ENCODE measurements at places on chromosomes 7 and 10.
A peak's percentile ranks its signal among the peaks of the same experiment; 100 is the strongest.

- no peaks in the 10 kb centered on the region for H3K36me3 ChIP-seq
- no peak for DNase-seq
- H3K27ac ChIP-seq: no peak overlapping the region
- peaks cover 9% of the 10 kb centered on the region for H3K27me3 ChIP-seq
- no peak overlapping the region for H3K4me3 ChIP-seq
- peaks cover 3% of the 10 kb centered on the region for H3K4me1 ChIP-seq
Measured at GRCh38 chr10:33927347-33927746, 592.9 kb upstream of the NRP1 start.

- peaks cover 9% of the 10 kb centered on the region for H3K4me1 ChIP-seq
- peaks cover 3% of the 10 kb centered on the region for H3K36me3 ChIP-seq
- peaks cover 23% of the 10 kb centered on the region for H3K27me3 ChIP-seq
- DNase-seq: no peak
- no peak overlapping the region for H3K4me3 ChIP-seq
Measured at GRCh38 chr10:104300002-104300735, 31.2 kb downstream of the GSTO2 start.

DNA sequence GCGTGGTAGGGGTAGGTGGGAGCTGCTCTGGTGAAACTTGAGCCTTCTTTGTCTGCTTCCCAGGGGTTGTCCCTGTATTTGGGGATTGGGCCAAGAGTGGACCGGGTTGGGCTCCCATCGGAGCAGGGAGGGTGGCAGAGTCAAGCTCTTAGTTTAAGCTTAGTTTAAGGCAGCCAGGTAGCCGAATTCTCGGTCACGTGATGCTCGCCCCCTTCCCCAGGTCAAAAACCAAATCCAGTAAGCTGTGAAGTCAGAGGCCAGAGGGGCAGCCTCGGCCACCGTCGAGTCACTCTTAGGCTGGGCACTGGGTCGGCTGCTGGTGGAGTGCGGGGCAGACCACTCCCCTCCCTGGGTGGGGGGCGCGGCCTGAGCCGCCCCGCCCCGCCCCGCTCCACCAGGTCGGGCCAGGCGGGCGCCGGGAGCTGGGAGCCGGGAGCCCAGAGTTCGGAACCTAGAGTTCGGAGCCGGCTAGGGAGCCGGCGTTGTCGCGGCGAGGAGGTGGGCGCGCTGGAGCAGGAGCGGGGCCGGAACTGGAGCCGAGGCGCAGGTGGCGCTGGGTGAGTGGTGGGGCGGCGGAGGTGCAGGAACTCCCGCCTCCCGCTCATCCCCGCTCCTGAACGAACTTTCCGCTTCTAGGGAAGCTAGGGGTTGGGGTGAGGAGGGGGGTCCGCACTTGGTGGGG is 2.8 kb upstream of the LZTS2 start:
- peak overlapping the region; percentile 99 for H3K4me3 ChIP-seq
- DNase-seq: peak; percentile 53
- H3K4me1 ChIP-seq: peaks cover 29% of the 10 kb centered on the region
- peaks cover 10% of the 10 kb centered on the region for H3K36me3 ChIP-seq
- H3K27me3 ChIP-seq: no peaks in the 10 kb centered on the region
- peak overlapping the region; percentile 95 for H3K27ac ChIP-seq

GRCh38 chr10:69327463-69328379 is 49.4 kb downstream of the HK1 start:
- no peaks in the 10 kb centered on the region for H3K36me3 ChIP-seq
- peak overlapping the region; percentile 94 for H3K27ac ChIP-seq

- H3K4me1 ChIP-seq: no peaks in the 10 kb centered on the region
- H3K36me3 ChIP-seq: no peaks in the 10 kb centered on the region
- H3K27ac ChIP-seq: no peak overlapping the region
- DNase-seq: no peak
- no peaks in the 10 kb centered on the region for H3K27me3 ChIP-seq
- no peak overlapping the region for H3K4me3 ChIP-seq
Measured at GRCh38 chr10:66277481-66277880, 648.4 kb upstream of the LRRTM3 start.

- H3K27me3 ChIP-seq: no peaks in the 10 kb centered on the region
- no peak for DNase-seq
- peaks cover 10% of the 10 kb centered on the region for H3K4me1 ChIP-seq
- no peak overlapping the region for H3K4me3 ChIP-seq
- H3K27ac ChIP-seq: peak overlapping the region; percentile 41
- H3K36me3 ChIP-seq: no peaks in the 10 kb centered on the region
Measured at GRCh38 chr7:2608921-2609411, 22.8 kb upstream of the TTYH3 start.

GRCh38 chr10:74981831-74982633 is 129.4 kb upstream of the SAMD8 start:
- H3K27me3 ChIP-seq: no peaks in the 10 kb centered on the region
- no peak overlapping the region for H3K4me3 ChIP-seq
- no peak for DNase-seq

- no peak for DNase-seq
- no peak overlapping the region for H3K27ac ChIP-seq
- H3K4me1 ChIP-seq: no peaks in the 10 kb centered on the region
- no peaks in the 10 kb centered on the region for H3K27me3 ChIP-seq
- no peaks in the 10 kb centered on the region for H3K36me3 ChIP-seq
Measured at GRCh38 chr7:47040795-47041347, 541.0 kb downstream of the TNS3 start.

DNA sequence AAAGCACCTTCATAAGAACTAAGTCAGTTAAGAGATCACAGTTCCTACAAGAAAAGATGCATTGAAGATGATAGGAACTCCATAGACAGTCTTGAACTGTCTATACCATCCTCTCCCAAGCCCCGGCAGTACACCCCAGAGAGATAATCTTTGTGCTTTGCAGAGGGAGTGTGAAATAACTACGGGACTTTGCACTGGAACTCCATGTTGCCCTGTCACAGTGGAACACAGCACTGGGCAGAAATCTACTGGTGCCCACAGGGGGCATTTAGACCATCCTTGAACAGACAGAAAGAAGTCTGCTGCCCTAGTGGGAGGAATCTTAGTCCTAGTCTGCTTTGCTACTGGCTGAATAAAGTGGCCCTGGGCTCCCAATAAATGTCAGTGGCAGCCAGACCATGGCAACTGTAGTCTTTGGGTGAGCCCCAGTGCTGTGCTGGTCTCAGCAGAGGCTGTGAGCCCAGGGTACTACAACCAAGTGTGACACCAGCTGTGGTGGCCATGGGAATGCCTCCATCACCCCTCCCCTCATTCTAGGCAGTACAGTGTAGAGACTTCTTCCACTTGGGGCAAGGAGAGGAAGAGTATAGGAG is 107.7 kb upstream of the TMEM168 start:
- no peak for DNase-seq
- peaks cover 10% of the 10 kb centered on the region for H3K4me1 ChIP-seq
- H3K4me3 ChIP-seq: no peak overlapping the region
- H3K27me3 ChIP-seq: no peaks in the 10 kb centered on the region

DNA sequence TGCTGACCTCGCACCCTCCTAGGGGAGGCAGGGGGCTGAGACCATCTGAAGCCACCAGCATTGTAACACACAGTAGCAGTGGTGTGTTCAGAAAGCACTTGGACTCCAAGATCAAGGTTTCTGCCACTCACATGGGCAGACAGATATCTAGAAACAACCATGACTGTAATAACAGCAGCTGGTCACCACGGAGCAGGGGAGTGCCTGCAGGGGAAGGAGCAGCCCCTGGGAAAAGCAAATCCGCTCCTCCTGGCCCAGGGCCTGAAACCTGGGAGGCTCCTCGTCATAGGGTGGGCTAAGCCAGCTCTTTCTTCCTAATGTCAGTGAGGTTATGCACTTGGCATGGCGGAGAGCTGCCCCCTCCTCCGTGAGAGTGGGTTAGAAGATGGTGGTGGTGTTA is 118.4 kb upstream of the INSYN2A start:
- H3K4me3 ChIP-seq: no peak overlapping the region
- H3K27me3 ChIP-seq: peaks cover 23% of the 10 kb centered on the region
- no peaks in the 10 kb centered on the region for H3K4me1 ChIP-seq
- H3K27ac ChIP-seq: no peak overlapping the region
- H3K36me3 ChIP-seq: no peaks in the 10 kb centered on the region

DNA sequence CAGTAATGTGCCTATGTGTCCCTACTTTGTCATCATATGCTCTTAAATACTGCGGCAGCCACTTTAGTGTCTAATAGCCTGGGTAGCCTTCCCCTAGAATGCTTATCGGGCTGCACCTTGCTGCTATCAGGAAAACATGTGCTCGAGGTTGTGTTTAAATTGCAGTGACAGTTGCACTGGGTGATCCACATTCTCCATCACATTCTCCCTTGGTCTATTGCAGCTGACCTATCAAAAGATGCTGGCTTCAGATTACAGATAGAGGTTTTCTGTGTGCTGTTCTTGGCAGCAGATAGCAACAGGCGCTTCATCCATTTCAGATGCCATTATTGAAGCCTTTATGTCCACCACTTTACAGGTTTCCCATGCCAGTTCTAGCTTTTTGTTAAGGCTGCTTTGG is 130.1 kb upstream of the MDFIC start:
- peaks cover 2% of the 10 kb centered on the region for H3K36me3 ChIP-seq
- H3K27ac ChIP-seq: no peak overlapping the region
- peaks cover 13% of the 10 kb centered on the region for H3K27me3 ChIP-seq
- H3K4me3 ChIP-seq: no peak overlapping the region
- DNase-seq: no peak

- DNase-seq: no peak
- H3K27ac ChIP-seq: no peak overlapping the region
- peaks cover 2% of the 10 kb centered on the region for H3K36me3 ChIP-seq
- H3K4me3 ChIP-seq: no peak overlapping the region
- H3K27me3 ChIP-seq: no peaks in the 10 kb centered on the region
Measured at GRCh38 chr7:132544999-132545398, 31.3 kb downstream of the PLXNA4 start.

DNA sequence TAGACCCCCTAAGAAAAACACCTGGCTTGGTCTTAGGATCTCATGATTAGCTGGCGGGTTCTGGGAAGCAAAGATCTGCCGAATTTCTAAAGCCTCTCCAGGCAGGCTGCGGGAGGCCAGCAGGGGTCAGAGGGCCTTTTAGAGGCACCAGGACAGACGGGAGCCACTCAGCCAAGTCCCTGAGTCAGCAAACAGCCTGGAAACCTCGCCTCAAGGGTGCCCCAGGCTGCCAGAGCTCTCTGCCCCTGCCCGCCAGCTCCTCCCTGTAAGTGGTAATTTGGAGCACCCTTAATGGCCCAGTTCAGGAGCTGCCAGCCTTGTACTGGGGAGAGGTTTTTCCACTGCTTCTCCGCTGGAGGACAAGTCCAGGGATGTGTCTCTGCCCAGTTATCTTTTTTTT is 88.7 kb downstream of the HIP1 start:
- no peak overlapping the region for H3K4me3 ChIP-seq
- H3K27ac ChIP-seq: no peak overlapping the region
- H3K36me3 ChIP-seq: no peaks in the 10 kb centered on the region
- DNase-seq: no peak
- H3K27me3 ChIP-seq: no peaks in the 10 kb centered on the region
- H3K4me1 ChIP-seq: no peaks in the 10 kb centered on the region

- no peaks in the 10 kb centered on the region for H3K4me1 ChIP-seq
- no peak overlapping the region for H3K4me3 ChIP-seq
Measured at GRCh38 chr10:34373211-34373610, 441.9 kb downstream of the PARD3 start.

DNA sequence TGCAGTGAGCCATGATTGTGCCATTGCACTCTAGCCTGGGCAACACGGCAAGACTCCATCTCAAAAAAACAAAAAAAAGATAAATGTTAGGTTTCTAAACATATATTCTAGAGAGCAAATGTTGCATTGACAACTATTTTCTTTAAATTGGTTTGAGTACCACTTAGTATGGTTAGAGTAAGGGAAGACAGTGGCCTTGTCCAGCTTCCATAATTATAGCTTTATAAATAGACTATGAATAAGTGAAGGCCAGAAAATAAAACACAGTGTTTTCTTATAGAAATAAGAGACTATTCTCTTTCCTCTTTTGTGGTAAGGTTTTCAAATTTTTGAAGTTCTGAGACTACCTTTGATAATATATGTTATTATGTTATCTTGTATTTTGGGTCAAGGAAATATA is 50.5 kb downstream of the EXOC4 start:
- H3K27ac ChIP-seq: no peak overlapping the region
- no peak for DNase-seq
- H3K4me3 ChIP-seq: no peak overlapping the region

DNA sequence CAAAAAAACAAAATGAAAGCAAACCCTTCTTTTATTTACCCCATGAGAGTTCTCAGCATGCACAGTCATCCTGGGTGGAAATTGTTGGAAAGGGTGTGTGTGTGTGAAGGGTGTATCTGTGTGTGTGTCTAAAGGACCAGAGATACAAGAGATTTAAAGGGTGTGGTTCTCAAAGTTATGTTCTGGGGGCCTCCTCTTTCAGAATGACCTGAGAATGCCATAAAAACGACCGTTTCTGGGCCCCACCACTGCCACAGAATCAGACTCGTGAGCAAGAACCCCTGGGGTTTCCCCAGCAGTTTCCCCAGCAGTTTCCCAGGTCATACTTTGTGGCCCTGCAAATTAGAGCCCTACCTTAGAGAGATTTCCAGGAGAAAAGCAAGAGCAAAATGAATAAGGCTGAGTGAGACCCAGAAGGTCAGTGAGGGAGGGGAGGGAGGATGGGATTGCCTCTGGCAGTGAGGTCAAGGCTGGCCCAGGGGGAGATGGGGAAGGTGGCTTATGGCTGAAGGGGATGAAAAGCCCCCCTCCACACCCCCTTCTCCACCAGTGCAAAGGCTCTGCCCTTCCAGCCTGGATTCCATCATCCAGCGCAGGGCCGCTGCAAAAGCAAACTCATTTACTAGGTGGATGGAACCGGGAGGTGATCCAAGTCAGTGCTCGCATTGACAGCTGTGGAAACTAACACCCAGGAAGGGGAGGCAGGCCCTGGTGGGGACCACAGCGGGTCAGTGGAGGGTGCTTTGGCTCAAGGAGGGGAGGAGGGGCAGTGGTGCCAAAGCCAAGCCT is 10.2 kb downstream of the PYROXD2 start:
- H3K4me1 ChIP-seq: peaks cover 7% of the 10 kb centered on the region
- no peak for DNase-seq
- H3K27me3 ChIP-seq: no peaks in the 10 kb centered on the region
- peaks cover 7% of the 10 kb centered on the region for H3K36me3 ChIP-seq

GRCh38 chr10:119762805-119763798 is 37.3 kb downstream of the INPP5F start:
- H3K27me3 ChIP-seq: no peaks in the 10 kb centered on the region
- DNase-seq: no peak
- no peak overlapping the region for H3K4me3 ChIP-seq
- peaks cover 3% of the 10 kb centered on the region for H3K36me3 ChIP-seq
- H3K4me1 ChIP-seq: peaks cover 15% of the 10 kb centered on the region

DNA sequence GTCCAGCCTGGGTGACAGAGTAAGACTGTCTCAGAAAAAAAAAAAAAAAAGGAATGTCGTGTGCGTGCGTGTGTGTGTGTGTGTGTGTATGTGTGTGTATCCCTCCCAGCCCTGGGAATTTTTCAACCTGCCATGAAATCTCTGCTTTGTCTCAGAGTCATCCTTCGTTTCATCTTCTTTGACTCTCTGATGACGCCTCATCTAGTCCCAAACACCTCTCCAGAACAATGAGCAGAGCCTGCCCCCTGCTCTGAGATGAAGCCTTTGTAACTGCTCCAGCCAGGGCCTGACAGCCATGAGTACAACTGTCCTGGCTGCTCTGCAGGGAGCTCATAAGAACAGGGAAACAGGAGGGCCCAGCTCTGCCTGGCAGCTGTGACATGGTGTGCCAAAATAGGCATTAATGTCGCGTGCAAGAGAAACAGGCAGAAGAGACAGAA is 149.5 kb downstream of the FAM107B start:
- H3K36me3 ChIP-seq: no peaks in the 10 kb centered on the region
- peak overlapping the region; percentile 66 for H3K27ac ChIP-seq
- DNase-seq: no peak
- H3K4me1 ChIP-seq: peaks cover 7% of the 10 kb centered on the region

GRCh38 chr7:91379236-91379635 is 115.0 kb downstream of the FZD1 start:
- no peak overlapping the region for H3K27ac ChIP-seq
- no peaks in the 10 kb centered on the region for H3K4me1 ChIP-seq
- no peaks in the 10 kb centered on the region for H3K27me3 ChIP-seq
- H3K36me3 ChIP-seq: no peaks in the 10 kb centered on the region

All from T-helper 17 cell (primary cell).